ENCODE measurements at places on chromosomes 4 and X.
A peak's percentile ranks its signal among the peaks of the same experiment; 100 is the strongest.

DNA sequence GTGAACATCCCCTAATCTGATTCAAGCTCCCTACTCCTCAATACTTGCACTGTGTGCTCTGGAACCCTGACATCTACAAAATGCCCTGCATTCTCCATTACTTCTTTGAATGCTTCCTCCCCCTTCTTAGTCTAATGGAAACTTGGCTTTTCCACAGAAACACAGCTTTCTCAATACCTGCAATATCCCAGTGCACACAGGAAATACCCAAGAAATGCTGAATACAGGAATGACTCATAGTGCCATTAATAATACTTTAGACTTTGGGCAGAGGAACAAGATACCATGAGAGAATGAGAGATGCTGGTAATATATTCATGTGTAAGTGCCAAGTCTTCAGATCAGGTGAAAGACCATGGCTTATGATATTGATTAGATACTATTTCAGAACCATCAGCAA is 5.6 kb downstream of the QRFPR start:
- DNase-seq, result no peak

DNA sequence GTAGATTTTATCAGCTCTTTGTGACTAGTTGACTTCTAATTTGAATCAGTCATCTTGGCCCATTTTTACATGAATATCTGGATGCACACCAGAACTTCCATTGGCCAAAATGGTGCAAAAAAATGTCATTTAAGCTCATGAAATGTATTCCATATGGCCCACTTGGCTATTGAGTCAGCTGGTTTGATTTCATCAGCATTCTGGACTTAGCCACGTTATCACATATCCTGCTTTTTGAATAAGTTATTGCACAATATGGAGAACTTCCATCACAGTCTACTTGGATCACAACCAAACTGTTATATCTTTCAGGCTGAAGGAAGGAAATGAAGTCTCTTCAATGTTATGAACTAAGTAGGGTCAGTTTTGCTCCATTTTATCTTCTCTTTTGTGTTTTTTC is 640.6 kb downstream of the PCDH7 start:
- DNase-seq, result no peak

GRCh38 chrX:139736151-139736550 is 28.2 kb upstream of the MCF2 start:
- DNase-seq, result no peak

DNA sequence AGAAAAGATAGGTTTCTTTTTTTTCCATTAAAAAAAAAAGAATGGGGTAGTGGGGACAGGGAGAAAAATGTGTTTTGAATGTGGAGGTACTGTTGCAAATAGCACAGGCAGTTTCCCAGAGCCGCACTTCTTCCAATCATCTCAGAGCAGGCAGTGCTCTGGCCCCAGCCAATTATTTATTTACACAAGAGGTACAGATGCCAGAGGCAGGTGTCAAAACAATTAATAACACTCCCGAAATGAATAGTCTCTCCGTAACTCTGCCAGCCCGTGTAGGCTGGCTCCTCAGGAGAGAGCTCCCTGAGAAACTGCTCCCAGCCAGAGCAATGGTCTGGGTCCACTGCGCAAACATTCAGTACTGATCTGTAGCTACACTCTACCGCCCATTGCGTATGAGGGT is 130.8 kb upstream of the IL1RAPL2 start:
- DNase-seq, result no peak

DNA sequence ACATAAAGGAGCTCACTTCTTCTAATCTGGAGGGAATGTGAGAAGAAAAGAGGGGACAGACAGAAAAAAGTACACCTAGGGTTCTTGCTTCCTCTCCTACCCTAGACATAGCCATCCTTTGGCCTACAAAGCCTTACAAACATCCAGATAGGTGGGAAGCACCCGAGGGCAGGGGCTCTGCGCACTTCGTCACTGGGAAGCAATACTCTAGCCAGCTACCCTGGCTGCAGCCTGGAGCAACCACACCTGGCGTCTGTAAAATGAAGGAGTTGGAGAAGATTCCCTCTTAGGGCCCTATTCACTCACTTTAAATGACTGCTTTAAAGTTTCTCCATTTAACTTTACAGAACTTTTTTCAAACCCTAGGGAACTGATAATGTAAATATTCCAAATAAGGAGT is 65.7 kb upstream of the NOCT start:
- DNase-seq, result no peak

DNA sequence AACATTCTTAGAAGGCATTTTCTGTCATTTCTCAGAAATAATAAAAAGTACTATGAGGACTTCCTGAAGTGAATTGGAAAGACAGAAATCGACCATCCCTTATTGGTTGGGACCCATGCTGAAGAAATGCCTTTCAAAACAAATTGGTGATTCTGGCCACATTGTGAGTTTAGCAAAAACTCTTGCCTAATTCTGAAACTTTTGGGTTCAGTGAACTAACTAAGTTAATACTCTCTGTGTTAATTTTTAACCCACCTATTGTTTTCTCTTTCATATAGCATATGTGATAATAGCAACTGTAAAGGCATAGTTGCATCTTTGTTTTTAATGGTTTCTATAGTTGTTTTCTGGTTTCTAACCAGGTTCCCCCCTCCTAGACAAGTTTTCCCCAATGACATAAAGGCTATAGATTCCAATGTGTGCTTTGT is 129.3 kb upstream of the FAT1 start:
- DNase-seq, result no peak

DNA sequence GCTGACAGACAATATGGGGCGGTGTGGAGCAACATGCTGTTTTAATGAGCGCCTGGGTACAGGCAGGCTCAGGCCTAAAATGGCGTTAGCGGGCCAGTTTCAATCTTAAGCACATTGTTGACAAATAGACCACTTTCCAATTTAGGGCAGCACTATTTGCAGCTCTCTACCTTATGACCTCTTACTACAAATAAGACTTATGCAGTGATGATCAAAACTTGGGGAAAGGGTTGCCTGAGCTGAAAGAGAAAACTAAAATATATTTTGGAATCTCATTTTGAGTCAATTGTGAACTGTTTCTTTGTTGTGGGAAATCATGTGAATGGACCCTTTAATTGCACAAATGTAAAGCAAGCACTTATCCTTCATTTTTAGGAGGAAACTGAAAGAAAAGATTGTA is 25.5 kb upstream of the GPAT3 start:
- DNase-seq, result no peak

GRCh38 chr4:55071951-55072350 is 53.4 kb downstream of the KDR start:
- DNase-seq, result no peak

DNA sequence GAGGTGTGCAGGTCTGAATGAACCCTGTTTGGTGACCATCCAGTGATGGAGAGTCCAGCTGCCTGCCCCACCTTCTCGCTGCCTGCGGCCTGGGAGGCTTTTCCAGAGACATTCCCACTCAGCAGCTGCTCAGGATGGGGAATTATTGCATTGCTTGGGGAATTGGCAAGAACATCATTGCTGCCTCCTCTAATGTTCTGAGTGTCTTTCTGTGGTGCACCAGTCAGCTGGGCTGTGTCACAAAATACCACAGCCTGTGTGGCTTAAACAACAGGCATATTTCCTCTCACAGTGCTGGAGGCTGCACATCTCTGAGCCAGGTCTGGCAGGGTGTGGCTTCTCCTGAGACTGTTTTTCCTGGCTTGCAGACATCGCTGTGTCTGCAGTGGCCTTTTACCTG is 86.8 kb upstream of the AFAP1 start:
- DNase-seq, result no peak

DNA sequence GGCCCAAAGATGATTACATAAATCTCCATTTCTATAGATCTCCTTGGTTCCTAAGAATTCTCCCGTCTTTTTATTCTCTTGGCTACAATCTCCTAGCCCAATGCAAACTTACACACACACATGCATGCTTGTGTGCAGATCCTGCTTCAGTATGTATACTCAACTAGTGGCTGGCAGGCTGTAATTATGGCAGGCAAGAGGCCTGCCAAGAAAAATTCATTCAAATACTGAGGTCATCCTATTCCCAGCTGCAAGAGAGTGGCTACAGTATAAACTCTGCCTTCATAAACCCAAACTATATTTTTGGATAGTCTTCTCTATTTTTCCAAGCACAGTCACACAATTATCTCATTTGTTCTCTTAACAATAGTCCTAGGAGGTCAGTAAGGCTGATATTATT is 95.2 kb downstream of the SHROOM4 start:
- peak; percentile 0 for DNase-seq

DNA sequence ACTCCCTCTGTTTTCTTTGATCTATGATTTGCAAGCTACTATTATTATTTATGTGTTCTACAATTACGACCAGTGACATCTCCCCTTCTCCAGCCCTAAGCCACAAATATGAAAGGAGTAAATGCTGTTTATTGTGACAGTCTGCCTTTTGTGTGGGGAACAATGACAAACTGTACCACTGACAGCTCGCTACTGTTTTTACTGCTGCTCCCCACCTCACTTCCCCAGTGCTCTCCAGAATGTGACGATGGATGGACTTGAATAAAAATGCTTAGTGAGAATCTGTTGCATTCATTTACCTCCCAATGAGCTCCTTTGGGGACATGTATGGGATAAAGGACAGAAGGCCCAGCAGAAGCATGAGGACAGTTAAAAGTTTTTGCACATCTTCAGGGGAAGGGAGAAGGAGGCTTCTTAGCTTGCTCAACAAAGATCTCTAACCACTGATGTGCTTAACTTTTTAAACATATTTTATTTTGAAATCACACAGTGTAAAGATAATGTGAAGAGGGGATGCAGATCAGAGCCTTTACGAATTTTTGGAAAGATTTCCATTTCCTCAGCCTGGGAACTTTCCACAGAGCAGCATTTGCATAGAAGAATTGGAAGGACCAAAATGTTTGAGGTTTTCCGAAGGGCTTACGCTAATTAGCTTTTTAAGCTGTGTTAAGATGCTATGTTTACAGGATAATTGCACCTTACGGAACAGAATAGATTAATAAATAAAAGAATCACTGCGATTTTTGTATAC is 485.1 kb upstream of the TENM3 start:
- DNase-seq, result peak; percentile 3

GRCh38 chrX:11472879-11473278 is 179.7 kb downstream of the AMELX start:
- no peak for DNase-seq

DNA sequence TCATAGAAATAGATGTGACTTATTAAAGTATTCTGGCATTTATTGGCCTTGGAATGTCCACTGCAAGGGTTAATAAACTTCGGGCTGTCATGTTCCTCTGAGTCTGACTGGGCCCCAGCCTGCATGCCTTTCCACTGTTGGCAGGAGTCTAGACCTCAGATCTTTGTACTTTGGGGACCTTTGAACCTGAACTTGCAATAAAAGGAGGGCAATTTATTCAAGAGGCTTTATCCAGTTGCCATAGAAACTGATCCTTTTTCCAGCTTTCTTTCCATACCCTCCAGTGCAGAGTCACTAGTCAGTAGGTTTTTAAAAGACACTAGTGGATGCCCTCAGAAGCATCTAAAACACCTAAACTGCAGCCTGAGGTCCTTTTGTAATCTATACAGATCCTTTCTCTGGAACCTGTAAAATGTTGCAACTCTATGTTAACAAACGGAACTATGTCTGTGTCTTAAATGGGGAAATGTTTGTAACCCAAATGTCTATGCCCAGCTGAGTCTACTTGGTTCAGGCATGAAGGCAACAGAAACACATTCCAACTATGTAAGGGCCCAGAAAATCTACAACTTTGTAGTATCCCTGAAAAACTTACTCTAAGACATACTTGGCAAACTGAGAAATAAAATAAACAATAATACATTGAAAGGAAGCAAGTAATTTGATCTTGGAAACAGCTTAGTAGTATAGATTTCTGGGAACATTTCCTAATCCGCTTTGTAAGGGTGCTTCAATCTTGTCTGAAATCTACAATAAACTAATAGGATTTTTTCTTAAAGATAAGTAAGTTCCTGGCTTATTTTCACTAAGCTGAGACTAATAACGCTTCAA is 41.5 kb downstream of the SOWAHB start:
- DNase-seq, result peak; percentile 17

- no peak for DNase-seq
These were observed 84.9 kb upstream of the TET2 start for GRCh38 chr4:105061731-105062130.

DNA sequence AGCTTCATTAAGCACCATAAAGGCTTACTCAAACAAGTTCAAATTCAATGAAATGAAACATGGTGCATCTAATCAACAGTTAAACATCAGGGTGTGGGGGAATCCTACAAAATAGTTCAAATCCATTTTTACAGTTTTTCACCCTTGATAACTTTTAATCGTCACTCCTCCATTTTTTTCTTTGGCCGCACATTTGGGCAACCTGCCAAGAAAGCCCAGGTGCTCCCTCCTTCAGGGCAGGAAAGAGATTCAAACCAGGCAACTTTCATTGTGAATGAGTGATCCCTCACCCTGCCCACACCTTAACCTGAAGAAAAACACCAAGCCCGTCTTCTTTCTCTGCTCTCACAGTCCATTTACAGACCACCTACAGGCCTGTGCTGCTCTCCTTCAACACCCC is 24.9 kb downstream of the TRIM61 start:
- DNase-seq, result no peak
